ENCODE measurements at places on chromosomes 6 and 20.

DNA sequence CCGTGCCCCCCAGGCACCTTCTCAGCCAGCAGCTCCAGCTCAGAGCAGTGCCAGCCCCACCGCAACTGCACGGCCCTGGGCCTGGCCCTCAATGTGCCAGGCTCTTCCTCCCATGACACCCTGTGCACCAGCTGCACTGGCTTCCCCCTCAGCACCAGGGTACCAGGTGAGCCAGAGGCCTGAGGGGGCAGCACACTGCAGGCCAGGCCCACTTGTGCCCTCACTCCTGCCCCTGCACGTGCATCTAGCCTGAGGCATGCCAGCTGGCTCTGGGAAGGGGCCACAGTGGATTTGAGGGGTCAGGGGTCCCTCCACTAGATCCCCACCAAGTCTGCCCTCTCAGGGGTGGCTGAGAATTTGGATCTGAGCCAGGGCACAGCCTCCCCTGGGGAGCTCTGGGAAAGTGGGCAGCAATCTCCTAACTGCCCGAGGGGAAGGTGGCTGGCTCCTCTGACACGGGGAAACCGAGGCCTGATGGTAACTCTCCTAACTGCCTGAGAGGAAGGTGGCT, 960 bp downstream of the TNFRSF6B start:
- no peak for DNase-seq

- DNase-seq: no peak
These were observed 70.4 kb downstream of the JAG1 start for GRCh38 chr20:10603378-10603777.

DNA sequence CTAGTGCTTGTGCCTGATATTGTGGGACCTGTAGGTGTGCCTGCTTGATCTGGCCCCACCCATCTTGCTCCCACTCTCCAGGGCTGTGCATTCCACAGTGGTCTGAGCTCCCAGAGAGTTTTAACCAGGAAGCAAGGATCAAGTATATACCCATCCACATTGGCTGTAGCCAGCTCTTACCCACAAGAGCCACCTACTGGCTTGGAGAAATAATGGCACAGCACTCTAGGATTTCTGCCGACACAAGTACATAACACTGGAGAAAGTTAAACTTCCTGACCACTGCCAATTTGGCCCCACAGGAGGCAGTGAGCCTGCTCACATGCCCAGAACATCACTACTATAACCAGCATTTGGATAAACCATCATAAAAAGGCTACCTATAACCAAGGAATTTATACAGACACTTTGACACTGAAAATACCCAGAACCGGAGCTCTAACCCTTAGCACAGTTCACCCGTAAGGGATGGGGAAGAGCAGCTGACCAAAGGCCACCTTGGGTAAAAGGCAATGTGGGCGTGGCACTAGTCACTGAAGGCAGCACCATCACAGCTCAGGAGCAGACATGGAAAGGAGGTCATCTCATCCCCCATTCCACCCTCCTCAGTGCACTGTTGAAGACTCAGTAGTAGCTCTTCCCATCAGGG, 440.4 kb downstream of the BTBD3 start:
- no peak for DNase-seq

DNA sequence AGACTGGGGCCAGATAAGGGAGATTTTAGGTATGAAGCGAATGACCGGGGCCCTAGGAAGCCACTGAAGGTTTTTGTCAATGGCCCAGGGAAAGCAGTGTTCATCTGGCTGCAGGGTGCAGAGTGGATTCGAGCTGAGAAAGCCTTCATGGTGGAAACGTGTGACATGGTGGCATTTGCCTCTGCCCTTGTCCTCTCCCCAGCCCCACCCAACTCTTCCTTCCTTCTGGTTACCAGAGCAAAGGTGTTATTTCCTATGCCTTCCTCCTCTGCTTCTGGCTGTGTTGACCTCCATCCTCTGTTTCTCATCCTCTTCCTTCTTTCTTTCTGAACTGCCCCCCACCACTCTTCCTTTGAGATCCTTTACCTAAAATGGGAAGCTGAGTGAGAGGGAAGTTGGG, 195.1 kb upstream of the SUPT3H start:
- DNase-seq: no peak

GRCh38 chr20:44703183-44703925, 11.8 kb upstream of the CCN5 start:
- DNase-seq: no peak

DNA sequence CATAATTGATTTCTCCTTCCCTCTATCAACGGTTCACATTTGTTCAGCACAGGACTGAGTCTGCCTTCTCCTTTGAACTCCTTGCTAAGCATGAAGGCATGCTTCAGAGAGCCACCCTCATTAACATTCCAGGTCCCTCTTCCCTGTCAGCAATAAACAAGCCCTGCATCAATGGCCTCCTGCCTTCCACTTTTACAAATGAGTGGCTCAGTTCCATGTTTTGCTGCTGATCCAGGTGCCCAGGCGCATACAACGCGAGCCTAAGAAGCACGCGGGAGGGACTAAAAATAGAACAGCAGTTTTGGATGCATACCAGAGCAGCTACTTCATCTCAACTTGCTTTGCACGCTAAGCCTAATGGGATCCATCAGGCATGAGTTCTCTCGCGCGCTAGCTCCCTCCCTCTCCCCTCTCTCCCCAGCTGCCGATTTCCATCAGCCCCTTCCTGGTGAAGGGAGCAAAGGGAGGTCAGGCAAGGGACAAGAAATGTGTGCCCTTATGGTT, 53.4 kb downstream of the TRAF3IP2 start:
- DNase-seq: no peak

GRCh38 chr6:152905551-152906299, 77.1 kb downstream of the FBXO5 start:
- no peak for DNase-seq

GRCh38 chr6:163572612-163573011, 158.1 kb downstream of the QKI start:
- no peak for DNase-seq

DNA sequence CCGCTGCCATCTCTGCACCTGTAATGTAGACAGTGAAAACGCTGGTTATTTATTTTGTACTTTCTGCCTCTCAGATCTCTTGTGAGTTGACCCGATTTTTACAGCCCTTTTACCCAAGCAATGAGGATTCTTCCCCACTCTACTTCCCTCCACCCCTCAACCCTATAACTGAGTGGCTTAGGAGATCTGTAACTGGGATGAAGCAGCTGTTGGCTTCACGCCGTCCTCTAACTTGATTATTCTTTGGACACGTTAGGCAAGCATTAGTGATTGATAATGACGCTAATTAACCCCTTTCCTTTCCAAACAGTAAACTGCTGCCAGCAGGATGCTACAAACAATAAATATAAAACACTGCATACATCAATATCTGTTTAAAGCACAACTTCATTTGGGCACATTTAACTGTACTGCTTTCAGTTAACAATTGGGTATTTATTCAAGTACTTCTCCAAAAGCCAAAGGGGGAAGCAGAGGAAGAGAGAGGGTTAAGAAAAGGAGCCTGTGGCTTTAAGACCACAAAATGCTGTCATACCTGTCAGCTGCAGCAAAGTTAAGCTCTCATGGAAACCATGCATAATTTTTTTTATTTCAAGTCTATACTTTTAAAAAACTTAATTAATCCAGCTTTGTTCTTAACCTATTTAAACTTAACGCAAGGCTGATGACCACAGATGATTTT, 21.2 kb downstream of the TFAP2A start:
- DNase-seq: no peak

DNA sequence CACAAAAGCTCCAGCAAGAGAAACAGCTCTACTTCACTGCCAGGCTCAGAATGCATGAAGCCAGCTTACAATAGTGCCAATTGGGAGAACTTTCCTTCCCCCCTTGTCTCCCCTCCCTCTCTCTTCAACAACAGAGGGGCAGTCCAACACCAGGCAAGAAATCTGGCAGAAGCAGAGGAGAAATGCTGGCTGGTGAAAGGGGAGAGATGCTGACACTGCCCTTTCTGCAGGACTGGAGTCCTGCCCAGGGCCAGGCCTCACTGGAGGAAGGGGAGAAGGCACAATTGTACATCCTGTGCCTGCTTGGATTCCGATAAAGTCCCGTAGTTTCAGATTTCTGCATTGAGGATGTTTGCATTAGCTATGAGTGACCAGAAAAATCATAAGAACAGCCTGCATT, 148.6 kb downstream of the LRRC1 start:
- no peak for DNase-seq

DNA sequence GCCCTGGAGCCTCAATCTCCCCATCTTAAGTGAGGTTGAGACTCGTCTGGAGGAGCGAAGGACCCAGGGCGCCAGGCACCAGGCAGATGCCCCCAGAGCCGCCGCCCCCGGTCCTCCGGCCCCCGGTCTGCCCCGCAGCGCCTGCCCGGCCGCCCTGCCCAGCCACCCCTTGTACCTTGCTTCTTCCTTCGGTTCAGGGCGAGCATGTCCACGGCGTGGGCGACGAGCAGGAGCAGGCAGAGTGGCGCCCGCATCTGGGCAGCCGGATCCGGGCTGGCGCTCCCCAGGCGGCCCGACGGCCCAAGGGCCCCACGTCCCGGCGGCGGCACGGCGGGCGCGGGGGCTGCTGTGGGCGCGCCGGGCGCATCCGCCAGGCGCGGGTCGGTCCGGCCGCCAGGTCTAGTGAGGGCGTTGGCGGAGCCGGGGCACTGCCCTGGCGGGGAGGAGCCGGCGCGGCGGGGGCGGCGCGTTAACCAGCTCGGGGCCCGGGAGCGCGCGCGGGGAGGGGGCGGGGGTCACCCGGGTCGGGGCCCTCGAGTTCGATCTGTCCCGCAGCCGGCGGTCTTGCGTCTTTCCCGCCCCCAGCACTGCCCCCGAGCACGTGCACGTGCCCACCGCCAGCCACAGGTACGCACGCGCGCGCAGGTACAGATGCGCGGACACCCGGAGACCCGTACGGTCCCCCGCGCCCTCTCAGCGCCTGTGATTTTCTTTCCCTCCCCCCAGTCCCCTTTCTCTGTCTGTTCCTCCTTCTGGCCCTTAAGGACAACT, at the start of gene RSPO4:
Gene RSPO4 (minus strand): TSS at position 401 of the 771 bp plus-strand sequence. CDS start 147 bp downstream, at position 254.
- no peak for DNase-seq

DNA sequence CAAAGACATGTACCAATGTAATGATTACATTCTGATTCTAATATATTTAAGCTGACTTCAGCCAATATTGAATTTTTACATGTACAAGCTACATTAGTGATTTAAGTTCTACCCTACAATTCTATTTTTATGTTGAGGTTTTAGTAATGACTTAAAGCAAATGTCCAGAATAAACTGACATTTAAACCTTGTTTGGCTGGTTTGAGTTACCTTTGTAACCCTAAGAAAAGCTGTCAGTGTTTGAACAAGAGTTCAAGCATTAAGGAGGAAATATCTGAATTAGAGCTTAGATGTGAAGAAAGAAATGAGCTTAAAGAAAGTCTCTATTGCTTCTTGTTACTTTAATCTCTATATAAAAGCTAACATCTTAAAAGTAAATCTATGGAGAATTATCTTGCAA, 710.6 kb upstream of the EPHA7 start:
- no peak for DNase-seq

- peak; percentile 3 for DNase-seq
These were observed 493 bp downstream of the CRYBG1 start for GRCh38 chr6:106360989-106361430.

DNA sequence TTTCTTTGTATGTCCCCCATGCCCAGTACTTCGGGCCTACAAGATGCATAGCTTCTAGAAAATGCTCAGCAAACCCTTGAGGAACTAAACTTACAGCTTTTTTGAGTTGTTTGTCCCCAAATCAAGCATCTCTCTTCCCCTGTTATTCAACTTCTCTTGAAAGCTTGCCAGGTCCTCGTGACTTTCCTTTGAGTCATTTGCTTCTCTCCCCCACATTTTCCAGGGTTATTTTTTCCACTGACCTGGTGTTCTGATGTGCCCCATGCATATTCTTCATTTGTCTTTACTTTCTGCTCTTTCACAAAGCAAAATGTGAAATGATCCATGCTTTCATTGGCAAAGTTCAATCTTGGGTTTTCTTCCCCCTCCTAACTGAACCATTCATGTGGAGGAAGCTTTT, 204.8 kb downstream of the TFAP2A start:
- DNase-seq: no peak
